ENCODE measurements at places on chromosomes 13 and 19.

GRCh38 chr19:57106722-57107235 lies 13.0 kb upstream of the USP29 start:
- DNase-seq: no peak

GRCh38 chr19:47437500-47437899 lies 18.2 kb upstream of the MEIS3 start:
- DNase-seq: no peak

GRCh38 chr13:113413178-113413897 lies 40.0 kb downstream of the ADPRHL1 start:
- no peak for DNase-seq

DNA sequence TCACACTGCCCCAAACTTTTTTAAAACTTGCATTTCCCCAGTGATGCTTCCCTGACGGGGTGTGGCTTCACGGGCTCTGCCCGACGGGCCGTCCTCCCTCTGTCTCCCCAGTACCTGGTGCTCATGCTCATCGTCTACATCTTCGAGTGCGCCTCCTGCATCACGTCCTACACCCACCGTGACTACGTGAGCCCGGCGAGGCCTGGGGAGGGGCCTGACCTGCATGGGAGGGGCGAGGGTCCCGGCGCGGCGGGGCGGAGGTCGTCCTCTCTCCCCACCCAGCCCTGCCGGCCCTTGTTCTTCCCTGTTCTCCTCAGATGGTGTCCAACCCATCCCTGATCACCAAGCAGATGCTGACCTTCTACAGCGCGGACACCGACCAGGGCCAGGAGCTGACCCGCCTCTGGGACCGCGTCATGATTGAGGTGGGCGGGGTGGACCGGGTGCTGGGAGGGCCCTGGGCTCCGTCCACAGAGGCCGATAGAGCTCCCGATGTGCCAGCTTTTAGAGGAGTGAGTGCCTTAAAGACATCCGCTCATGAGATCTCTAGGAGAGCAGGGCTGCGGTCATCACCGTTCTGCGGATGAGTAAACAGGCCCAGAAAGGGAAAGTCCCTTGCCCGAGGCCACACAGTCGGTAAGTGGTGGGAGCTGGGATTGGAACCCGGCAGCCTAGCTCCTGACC lies 6.9 kb downstream of the UPK1A start:
- DNase-seq: peak; percentile 40

GRCh38 chr19:52188822-52189734 lies 774 bp upstream of the PPP2R1A start:
- no peak for DNase-seq

DNA sequence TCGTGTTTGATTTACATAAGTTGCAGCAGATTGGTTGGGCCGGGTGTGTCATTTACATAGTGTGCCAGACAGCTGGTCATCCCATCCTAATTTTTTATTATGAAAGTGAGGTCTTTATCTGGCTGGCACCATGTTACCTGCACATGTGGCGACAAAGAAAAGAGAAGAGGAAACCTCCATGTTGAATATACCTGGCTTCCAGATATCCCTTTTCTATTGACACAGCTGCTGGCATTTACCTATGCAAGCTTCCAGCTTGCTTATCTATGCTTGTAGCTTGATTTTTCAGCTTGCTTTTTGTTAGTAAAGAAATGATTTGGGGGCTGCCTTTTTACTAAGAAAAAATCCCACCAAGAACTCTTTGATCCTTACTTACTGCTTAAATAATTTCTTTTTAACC lies 681.3 kb upstream of the SLITRK1 start:
- no peak for DNase-seq

- no peak for DNase-seq
Measured at GRCh38 chr13:75760131-75761021, 124.2 kb downstream of the LMO7 start.

- DNase-seq: no peak
Measured at GRCh38 chr13:97394542-97394941, 39.4 kb upstream of the RAP2A start.

- no peak for DNase-seq
Measured at GRCh38 chr13:94822356-94822755, 110.0 kb upstream of the SOX21 start.

DNA sequence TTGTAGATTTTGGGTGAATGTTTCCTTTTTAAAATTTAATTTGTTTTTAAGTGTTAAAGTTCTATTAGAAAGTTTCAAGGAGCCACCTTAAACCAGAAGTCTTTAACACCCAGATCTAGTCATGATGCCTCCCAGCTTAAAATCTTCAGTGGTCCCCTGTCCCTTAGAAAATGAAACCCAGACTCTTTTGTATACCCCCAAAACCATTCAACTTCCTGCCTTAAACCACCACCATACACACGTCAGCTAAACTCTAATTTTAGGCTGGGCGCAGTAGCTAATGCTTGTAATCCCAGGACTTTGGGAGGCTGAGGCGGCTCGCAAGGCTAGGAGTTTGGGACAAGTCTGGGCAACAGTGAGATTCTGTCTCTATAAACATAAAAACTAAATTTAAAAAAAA lies 37.9 kb downstream of the N4BP2L1 start:
- DNase-seq: no peak

- DNase-seq: no peak
Measured at GRCh38 chr19:54109651-54110050, 5.8 kb downstream of the TFPT start.

DNA sequence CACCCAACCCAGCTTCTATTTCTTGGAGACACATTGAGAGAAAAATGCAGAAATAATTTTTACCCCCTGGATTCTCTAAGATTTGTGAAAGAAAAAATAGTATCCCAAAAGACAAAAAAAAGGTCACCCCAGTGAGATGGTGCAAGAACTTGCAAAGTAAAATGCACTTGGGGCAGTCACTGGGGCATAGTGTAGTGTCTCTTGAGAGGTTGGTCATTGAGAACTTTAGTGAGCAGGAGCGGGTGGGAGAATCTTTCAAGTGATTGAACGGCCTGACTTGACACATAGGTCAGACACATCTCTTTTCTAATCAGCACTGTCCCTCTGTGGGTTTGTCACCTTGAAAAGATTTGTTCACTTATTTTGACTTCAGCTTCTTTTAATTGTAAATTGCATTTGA lies 2.4 kb downstream of the ZNF85 start:
- no peak for DNase-seq

- no peak for DNase-seq
Measured at GRCh38 chr19:10168386-10168948, 26.3 kb downstream of the DNMT1 start.

DNA sequence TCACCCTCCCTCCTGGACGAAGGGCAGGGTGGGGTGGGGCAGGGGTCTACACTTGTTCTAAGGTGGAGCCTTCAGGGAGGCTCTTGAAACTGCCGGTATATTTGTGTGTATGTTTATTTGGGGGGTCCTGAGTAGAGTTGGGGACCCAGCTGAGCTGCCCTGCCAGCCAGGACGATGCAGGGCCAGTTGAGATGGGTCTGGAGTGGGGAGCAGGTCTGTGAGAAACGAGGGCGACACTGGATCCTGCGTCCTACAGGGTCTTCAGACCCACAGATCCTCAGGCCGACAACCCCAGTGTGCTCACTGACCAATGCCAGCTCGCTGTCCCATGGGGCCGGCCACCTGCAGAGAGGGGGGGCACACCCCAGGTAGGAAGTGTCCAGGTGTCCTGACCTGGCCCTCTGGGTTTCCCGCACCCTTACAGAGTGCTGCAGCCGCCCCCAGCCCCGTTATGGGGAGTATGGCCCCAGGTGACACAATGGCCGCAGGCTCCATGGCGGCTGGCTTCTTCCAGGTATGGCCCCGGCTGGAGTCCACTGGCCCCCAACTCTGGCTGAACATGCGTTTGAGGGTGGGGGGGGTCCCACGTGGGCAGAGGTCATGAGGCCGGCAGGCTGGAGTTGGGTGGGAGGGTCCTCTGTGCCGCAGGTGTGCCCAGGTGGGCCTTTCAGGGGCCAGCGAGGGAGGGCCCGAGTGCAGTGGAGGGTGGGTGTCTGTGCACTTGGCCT lies 7.4 kb downstream of the ISYNA1 start:
- no peak for DNase-seq

- peak; percentile 75 for DNase-seq
Measured at GRCh38 chr19:46759817-46760333, 13.6 kb upstream of the STRN4 start.

GRCh38 chr13:83449668-83450395 lies 432.4 kb downstream of the SLITRK1 start:
- peak; percentile 50 for DNase-seq

GRCh38 chr19:10045371-10045770 lies 32.1 kb downstream of the RDH8 start:
- DNase-seq: no peak

DNA sequence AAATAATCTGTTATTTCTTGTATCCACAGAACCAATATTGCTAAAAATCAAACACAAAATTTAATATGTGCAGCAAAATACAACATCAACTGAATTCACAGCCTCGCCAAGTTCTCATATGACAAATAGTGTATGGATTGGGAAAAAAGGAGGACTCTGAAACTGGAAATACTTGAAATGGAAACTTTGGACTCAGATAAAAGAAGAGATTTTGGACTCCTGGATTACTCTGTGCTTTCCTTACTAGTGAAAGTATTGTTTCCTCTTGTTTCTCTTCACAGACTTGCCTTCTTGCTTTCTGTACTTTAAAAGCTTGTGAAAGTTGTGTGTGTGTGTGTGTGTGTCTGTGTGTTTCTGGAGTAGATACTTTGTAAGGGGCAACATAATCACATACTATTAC lies 1596.3 kb downstream of the PCDH9 start:
- DNase-seq: no peak

DNA sequence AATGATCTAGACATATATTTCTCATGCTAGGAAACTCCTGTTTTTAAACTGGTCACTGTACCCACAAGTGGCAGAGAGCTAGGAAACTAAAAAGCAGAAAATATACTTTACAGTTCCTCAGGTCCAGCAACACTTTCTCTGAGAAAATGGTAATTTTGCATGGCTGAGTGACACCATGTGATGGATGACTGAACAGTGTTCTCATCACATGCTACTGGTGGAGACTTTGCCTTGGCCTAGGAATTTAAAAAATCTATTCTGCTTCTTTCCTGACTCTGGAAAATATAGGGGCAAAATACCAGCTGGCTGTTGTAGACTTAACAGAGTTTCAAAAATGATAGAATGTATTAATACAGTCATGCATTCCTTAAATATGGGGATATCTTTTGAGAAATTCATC lies 50.0 kb downstream of the LATS2 start:
- no peak for DNase-seq

DNA sequence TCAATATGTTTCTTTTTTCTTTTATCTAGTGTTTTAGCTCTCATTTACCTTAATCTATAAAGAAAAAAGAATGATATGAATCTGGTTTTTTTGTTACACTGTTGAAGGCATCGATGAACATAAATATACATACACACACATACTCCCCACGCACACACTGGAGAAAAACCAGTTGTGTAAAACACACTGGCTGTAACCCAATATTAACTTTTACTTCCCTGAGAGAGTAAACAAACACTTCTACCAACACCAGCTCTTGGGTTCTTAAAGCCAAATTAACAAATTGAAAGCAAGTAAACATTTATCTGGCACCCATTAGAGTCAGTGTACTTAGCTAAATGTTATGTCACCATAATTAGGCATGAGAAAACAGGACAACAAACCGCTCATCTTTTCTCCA lies 145.7 kb downstream of the ABCC4 start:
- no peak for DNase-seq

DNA sequence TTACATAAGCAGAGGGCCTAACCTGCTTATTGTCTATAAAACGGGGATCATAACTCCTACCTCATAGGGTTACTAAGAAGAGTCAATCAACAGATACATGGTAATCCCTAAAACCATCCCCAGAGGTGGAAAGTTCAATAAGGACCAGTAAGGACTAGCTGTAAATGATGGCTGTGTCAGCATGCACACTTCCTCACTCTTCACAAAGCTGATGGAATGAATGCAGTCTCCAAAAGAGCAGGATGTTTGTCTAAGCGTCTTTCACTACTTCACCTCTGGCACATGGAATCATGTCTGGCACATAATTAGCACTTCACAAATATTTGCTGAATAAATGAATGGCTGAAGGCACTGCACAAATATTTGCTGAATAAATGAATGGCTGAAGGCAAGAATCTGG lies 134.2 kb downstream of the MIPEP start:
- DNase-seq: no peak

GRCh38 chr13:39578821-39579291 lies 24.1 kb downstream of the LHFPL6 start:
- DNase-seq: no peak

- peak; percentile 46 for DNase-seq
Measured at GRCh38 chr19:14383661-14384555, 2.7 kb downstream of the ADGRE5 start.

- no peak for DNase-seq
Measured at GRCh38 chr13:112891477-112892401, 77.3 kb upstream of the MCF2L start.

DNA sequence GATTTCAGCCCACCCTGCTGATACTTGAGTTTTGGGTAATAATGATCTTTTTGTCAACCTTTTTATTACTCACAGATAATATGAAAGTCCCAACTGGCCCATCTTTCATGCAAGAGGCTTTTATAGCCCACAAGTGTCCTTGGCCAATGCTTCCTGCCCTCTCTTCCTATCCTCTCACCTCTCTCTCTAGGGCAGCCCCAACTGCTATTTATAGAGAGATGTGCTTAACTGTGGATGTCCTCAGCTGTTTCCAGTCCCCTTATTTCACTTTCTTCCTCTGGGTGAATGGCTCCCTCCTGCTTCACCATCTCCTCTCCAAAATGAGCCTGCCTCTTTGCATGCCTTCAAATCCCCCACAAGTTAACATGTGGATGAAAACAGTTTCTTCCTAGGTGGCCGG lies 27.4 kb downstream of the ARHGEF7 start:
- DNase-seq: no peak

- no peak for DNase-seq
Measured at GRCh38 chr19:50874211-50874610, 972 bp downstream of the KLK2 start.
